Mucosa of gallbladder (tissue), 1 donor: ENCODE measurements at places on chromosomes 13 and 19. TPM values are rescaled to one million over a fixed set of nuclear protein-coding genes. Genes with fewer than 3 reads are reported as not detected.

NLRP9 gene
- total RNA-seq: not detected

ZNF835 gene
- total RNA-seq: 6.5 TPM

KRTDAP gene
- not detected for total RNA-seq

IGFL2 gene
- not detected for total RNA-seq

ICAM5 gene
- total RNA-seq: 0.49 TPM

DNA sequence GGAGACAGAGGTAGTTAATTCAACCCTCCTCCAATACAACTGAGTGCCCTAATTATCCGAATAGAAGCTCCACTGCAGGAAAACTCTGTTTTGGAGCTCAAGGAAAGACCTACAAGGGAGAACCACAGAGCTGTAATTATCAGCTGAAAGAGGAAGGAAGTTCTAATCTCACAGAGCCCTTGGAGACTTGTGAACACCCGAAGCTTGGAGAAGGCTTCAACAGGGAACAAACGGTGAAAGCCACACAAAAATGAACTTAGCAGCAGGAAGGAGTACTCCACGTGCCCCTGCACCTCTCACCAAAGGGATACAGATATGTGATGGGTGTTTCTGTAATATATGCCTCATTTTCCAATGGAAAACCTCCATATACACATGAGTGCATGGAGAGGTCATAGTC lies 61.1 kb downstream of the IRS2 start:
- no peak for DNase-seq

GRCh38 chr19:31109636-31110035 lies 239.6 kb downstream of the TSHZ3 start:
- DNase-seq: no peak

DNA sequence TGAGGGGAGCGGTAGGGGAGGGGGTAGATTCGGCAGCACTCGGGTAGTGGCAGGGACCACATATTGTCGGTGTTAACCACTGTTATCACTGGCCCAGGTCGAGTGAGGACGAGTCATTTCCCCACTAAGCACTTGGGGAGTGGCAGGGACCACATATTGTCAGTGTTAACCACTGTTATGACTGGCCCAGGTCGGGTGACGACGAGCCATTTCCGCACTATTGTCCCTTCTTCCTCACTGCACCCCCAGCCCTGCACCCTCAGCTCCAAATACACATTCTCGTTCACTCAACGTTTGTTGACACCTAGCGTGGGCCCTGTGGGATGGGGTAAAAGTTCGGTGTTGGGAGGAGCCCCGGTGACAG lies 467 bp upstream of the CLN5 start:
- DNase-seq: peak; percentile 46

DNA sequence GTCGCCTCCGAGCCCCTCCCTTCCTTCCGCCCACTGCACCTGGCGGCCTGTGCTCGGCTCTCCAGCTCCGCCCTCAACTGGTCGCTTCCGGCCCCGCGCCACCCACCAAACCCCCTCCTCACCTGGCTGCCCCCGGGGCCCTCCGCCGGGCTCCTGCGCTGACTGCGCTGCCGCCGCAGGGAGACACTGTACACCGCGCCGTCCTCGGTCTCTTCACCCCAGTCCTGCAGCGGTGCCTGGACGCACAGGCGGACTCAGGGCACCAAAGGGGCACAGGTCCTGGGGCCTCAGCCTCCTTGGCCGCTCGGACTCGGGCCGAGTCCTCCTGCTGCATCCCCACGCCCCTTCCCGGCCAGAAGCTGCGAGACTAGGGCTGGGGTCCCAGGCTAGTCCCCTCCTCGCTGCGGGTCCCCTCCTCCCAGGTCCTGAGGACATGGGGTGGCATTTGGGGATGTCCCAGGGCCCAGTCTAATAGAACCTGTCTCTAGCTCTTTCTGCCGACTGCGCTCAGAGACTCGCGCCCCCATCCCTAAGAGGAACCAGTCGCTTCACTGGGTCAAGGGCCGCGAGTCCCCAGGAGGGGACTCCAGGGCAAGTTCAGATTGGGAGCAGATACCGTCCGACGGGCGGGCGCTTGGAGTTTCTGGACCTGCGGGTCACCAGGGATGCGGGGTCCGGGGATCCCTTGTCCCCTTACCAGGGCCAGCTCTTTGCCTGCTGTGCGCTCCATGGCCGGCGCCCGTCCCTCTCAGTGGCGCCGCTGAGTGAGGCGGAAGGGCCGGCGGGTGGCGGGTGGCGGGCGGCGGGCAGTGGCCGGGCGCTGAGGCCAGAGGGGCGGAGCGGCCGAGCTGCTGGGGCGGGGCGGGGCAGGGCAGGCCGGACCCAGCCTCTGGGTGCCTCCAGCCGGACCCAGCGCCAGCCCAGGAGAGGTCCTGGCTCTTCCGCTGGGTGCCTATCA lies at the start of gene RGL3:
TSS of gene RGL3 (minus strand) at position 766 of the 958 bp plus-strand sequence. CDS start at position 730, 36 bp downstream.
- DNase-seq: no peak

DNA sequence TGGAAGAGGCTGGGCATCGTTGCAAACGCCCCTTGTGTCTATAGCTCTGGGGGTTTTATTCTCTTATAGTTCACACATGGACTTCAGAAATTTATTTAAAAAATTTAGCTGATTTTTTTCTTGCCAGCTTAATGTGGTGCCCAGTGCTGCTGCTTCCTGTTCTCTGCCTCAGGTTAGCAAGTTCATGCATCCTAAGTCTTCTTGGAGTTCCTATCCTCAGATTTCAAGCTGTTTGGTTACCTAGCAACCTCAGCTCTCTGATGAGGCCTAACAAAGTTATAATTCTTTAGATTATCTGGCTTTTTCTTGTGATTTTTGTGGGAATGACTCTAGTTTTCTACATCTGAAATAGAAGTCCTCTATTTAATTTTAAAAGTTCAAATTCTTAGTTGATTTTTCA lies 250.9 kb downstream of the MAB21L1 start:
- DNase-seq: no peak

DNA sequence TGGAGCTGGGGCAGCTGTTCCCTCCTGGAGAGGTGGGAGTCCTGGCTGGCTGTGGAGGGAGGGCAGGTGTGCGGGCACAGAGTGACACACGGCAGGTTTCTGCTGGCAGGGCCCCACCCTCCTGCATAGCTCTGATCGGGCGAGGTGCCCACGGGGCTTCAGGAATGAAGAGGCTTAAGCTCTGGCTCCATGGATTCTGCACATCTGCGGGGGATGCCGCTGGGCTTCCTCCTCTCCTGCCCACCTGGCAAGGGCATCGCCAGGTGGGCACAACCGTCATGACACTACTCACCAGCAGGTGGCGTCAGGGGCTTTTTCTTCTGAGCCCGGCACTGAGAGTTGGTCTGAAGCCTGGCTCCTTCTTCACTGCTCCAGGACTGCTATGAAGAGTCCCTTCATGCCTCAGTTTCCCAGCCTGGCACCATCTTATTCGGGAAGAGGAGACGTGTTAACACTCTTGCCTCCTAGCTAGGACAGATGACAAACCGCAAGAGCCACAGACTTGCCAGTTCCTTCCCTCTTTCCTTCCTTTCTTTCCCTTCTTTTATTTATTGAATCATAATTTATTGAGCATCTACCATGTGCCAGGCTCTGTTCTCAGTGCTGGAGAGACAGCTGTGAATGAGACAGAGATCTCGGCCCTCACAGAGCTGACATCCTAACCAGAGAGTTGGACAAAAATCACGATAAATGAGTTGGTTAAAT lies 15.2 kb upstream of the PAK4 start:
- peak; percentile 73 for DNase-seq

- DNase-seq: no peak
Measured at GRCh38 chr19:11205939-11206570, 8.7 kb upstream of the KANK2 start.

DNA sequence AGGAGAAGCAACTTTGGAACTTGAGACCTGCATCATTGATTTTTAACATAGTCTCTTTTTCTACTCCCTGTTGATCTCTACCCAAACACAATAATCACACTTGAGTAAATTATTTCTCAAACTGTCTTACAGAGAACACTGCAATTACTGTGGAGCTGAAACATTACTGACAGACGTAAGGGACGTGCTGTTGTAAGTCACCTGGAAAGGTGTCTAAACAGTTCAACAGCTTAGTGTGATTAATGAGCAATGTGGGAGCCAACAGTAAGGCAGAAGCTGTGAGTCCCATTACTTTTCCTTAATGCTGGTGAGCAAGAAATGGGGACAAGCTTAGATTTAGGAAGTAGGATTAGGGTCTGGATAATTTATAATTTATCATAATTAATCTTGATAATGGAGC lies 265.7 kb downstream of the DLEU7 start:
- DNase-seq: no peak

DNA sequence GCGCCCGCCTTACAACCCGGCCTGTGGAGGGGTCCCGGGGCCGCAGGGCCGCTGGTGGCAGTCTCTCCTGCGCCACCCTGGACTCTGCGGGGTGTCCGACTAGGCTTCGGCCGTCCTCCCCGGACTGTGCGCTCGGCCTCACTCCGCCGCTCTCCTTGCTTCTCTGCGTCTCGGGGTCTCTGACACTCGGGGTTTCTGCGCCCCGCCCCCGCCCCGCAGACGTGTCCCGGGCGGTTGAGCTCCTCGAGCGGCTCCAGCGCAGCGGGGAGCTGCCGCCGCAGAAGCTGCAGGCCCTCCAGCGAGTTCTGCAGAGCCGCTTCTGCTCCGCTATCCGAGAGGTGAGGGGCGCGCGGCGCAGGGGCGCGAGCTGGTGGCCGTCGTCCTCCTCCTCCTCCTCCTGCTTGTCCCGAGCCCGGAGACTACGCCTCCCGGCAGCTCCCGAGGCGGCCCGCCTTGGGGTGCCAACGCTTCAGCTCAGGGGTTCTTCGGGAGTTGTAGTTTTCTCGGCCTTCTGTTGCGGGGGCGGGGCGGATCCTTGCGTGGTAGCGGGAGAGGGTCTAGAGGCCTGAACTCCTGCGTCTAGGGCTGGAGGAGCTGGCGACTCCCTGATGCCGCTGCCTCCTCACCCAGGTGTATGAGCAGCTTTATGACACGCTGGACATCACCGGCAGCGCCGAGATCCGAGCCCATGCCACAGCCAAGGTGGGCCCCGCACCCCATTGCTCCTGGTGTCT lies 627 bp downstream of the LIN7B start:
- peak; percentile 40 for DNase-seq

DNA sequence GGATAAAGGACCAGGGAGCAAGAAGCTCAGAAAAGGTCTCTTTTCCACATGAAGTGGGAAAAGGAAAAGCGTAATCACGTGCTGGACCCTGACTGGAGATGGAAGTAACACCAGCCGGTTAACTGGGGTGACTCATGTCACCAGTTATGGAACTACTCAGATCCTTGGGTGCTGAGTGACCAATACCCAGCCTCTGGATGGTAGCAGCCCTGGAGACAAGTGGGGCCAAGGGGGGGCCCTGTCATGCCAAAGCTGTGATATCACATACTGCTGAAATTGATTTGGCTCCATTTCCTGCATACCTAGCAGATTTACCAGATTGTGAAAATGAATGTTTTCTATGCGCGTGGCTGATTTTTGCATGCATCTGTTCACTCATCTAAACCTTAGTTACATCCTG lies 158.9 kb downstream of the ZIC5 start:
- peak; percentile 28 for DNase-seq

GRCh38 chr19:45670670-45671453 lies 2.8 kb downstream of the GIPR start:
- DNase-seq: peak; percentile 88

DNA sequence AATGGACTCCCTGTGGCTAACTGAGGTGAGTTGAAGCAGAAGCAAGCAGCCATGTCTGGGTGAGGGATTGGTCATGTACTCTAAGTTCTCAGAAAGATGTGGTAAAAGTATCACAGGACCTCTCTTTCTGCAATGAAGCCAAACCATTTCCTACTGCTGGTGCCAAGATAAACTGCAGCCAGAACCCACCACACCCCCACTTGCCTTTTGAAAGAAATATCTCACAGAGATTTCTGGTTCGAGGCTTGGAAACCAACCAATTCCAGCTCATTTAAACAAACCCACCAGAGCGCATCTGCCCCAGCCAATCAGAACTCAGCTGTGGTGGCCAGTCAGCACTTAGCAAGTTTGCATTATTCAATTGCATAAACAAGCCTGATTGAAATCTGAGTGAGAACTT lies 204.5 kb upstream of the ATXN8OS start:
- no peak for DNase-seq
